ENCODE measurements at places on chromosomes 4 and X.

GRCh38 chr4:12911750-12912358 lies 572.3 kb downstream of the RAB28 start:
- no peak for DNase-seq

- no peak for DNase-seq
Measured at GRCh38 chr4:155548173-155548572, 118.5 kb upstream of the GUCY1A1 start.

DNA sequence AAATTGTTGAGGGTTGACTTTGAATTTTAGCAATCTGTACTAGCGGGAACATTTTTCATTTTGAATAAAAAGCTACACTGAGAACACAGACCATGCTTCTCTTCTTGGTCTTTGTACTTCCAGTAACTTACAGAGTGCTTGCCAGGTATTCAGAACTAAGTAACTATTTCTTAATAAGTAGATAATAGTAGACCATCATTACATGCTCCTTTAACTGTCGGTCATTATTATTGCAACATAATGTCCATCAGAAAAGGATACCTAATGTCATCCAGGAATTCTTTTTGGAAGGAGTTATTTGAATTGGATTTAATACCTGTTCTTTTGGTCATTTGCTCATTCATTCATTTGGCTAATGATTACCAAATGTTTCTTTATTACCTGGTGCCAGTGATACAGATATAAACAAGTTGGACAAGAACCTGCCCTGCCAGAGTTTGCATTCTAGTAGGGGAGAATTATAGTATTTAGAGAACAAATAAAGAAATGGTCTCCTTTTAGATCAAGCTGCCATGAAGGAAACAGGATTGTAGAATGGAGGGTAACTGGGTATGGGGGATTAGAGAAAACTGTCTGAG lies 32.7 kb downstream of the CWH43 start:
- DNase-seq, result no peak

- no peak for DNase-seq
Measured at GRCh38 chr4:36111172-36111571, 133.1 kb downstream of the ARAP2 start.

DNA sequence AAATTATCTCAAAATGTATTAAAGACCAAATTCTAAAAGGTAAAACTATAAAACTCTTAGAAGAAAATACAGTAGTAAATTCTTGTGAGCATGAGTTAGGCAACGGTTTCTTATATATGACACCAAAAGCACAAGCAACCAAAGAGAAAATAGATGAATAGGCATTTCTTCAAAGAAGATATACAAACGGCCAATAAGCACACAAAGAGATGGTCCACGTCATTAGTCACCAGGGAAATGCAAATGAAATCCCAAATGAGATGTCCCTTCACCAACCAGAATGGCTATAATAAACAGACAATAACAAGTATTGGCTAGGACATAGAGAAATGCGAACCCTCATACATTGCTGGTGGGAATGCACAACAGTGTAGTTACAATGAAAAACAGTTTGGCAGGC lies 44.6 kb downstream of the RAB33A start:
- no peak for DNase-seq

DNA sequence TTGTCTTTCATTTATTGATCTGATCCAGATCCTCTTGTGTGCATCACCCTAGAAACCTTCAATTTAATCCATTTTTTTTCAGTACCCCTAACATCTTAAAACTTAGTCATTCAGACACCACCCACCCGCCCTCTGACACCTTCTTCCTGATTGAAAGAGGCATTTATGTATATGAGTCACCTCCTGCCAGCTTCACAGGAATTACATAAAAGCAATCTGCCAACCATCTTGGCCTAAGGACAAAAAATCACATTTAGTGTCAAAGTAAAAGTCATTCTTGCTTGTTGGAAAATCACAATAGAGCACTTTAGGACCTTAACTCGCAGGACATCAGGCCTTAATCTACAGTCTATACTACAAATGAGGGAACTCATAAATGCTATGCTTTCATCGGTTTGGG lies 52.1 kb downstream of the NDST3 start:
- DNase-seq, result no peak

DNA sequence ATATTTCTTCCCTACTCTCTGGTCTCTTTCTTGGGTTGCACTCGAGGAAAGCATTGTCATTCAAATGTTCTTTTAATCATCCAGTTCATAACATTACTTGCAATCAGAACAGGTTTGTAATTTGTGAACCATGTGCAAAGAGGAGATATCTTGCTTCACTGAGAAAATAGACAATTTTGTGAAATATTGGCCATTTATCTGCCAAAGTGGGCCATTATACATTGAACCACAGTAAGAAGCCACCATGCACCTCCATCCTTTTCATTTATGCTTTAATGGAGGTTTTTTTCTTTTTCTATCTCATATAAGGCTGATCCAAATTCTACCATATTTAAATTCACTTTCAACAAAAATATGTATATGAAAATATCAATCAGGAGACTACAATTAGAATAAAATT lies 335.3 kb upstream of the AADAT start:
- DNase-seq, result no peak
